ENCODE measurements at places on chromosomes 5 and 9. TPM values are rescaled to one million over a fixed set of nuclear protein-coding genes. Genes with fewer than 3 reads are reported as not detected.
A peak's percentile ranks its signal among the peaks of the same experiment; 100 is the strongest.

- peaks cover 3% of the 10 kb centered on the region for H3K4me1 ChIP-seq
- H3K27me3 ChIP-seq = peaks cover 23% of the 10 kb centered on the region
- DNase-seq = peak; percentile 72
- peak within 1 kb of the TSS; percentile 64 for H3K4me3 ChIP-seq
These were observed at the start of gene ADAMTS2 for GRCh38 chr5:179345433-179346321. Gene ADAMTS2, minus strand, starts transcription at chr5:179345461. Its CDS starts 133 bp downstream, at chr5:179345328.

- no peaks in the 10 kb centered on the region for H3K36me3 ChIP-seq
- H3K27ac ChIP-seq = no peak overlapping the region
- no peaks in the 10 kb centered on the region for H3K27me3 ChIP-seq
- H3K4me3 ChIP-seq = no peak overlapping the region
These were observed 132.0 kb downstream of the SEC61B start for GRCh38 chr9:99354104-99354503.

DNA sequence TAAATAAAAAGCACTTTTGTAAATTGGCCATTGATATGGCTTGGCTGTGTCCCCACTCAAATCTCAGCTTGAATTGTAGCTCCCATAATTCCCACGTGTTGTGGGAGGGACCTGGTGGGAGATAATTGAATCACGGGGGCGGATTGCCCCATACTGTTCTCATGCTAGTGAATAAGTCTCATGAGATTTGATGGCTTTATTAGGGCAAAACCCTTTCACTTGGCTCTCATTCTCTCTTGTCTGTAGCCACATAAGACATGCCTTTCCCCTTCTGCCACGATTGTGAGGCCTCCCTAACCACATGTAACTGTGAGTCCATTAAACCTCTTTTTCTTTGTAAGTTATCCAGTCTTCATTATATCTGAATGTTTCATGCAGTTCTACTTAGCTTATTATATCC, 153.2 kb downstream of the TARS1 start:
- DNase-seq = no peak
- no peaks in the 10 kb centered on the region for H3K27me3 ChIP-seq
- H3K27ac ChIP-seq = no peak overlapping the region
- H3K4me1 ChIP-seq = no peaks in the 10 kb centered on the region

DNA sequence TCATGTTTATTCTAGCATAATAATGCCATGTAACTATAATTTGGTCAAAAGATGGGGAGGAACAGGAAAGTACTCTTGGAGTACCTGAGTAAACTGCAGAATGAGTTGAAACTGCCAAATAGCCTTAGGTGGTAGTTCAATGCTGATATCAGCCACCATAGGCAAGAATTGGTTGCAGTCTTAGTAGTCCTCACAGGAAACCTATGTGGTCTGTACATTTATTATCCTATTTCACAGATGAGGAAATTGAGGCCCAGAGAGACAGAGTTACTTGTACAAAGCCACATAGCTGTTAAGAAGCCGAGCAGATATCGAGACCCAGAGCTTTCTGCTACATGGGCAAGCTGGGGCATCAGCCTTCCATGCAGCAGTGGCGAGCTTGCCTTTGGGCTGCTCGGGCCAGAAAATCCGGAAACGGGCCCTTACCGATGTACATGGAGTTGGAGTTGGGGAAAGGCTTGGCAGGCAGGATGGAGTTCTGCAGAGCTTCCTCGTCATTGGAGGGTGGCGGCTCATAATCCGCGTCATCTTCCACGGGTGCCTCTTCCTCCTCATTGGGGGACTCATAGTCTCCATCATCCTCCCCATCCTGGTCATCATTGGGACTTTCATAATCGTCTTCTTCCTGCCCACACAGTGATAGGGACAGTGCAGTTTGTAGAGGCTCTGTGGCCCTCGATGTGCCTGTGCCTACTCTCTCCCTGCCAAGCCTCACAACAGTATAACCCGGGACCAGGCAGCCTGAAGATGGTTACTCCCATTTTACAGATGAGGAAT, 27.1 kb downstream of the LCP2 start:
- H3K27me3 ChIP-seq = no peaks in the 10 kb centered on the region
- H3K27ac ChIP-seq = no peak overlapping the region
- DNase-seq = no peak
- no peaks in the 10 kb centered on the region for H3K36me3 ChIP-seq
- H3K4me3 ChIP-seq = no peak overlapping the region

DNA sequence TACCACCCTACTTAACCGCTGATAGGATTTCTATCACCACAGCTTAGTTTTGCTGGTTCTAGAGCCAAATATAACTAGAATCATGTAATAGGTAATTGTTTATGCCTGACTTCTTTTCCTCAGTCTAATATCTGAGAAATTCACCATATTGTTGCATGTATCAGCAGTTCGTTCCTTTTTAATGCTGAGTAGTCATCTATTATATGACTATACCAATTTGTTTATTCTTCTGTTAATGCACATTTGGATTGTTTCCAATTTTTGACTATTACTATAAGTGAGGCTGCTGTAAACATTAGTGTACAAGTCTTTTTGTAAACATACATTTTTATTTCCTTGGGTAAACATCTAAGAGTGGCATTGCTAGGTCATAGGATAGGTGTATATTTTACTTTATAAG, 25.9 kb downstream of the CSNK1G3 start:
- H3K27me3 ChIP-seq = no peaks in the 10 kb centered on the region
- H3K4me3 ChIP-seq = no peak overlapping the region
- peaks cover 2% of the 10 kb centered on the region for H3K4me1 ChIP-seq
- no peaks in the 10 kb centered on the region for H3K36me3 ChIP-seq
- no peak for DNase-seq

DNA sequence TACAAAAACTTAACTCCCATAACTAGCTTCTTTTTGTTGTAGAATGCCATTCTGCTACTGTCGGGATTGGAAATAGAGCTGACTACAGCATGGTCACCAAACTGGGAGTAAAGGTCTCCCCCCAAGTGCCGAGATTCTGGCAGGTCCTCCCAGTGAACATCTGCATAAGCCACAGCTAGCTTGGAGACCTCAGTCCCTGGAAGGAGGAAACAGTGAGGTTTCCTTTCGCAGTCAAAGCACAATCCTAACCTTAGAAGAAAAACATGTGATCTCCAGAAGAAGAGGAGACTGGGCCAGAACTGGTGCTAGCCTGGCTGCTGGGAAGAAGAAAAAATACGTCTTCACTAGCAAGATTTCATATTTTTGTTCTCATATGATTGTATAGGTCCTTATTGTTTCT, 127.4 kb downstream of the SCAMP1 start:
- H3K27ac ChIP-seq = no peak overlapping the region
- H3K4me1 ChIP-seq = no peaks in the 10 kb centered on the region
- H3K27me3 ChIP-seq = no peaks in the 10 kb centered on the region

GRCh38 chr5:141811287-141812155, 66.7 kb downstream of the PCDH1 start:
- no peaks in the 10 kb centered on the region for H3K36me3 ChIP-seq
- peak overlapping the region; percentile 76 for H3K4me3 ChIP-seq
- H3K4me1 ChIP-seq = peaks cover 18% of the 10 kb centered on the region
- peak; percentile 82 for DNase-seq

DNA sequence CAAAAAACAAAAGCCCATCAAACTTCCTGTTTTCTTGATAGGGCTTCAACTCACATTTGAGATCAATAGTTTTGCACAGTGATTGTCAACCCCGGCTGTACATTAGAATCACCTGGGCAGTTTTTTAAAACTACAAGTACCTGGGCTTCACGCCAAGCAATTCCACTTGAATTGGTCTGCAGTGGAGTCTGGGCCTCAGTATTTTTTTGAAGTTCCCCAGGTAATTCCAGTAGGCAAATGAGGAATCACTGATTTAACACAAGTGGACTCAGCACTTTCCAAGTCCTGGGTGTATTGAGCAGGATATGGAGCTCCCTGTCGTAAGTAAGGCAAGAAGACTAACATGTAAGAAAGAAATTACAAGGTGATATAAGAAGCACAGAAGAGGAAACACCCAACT, 14.8 kb upstream of the SMIM15 start:
- H3K27ac ChIP-seq = no peak overlapping the region
- no peaks in the 10 kb centered on the region for H3K27me3 ChIP-seq
- no peaks in the 10 kb centered on the region for H3K36me3 ChIP-seq
- no peak for DNase-seq

DNA sequence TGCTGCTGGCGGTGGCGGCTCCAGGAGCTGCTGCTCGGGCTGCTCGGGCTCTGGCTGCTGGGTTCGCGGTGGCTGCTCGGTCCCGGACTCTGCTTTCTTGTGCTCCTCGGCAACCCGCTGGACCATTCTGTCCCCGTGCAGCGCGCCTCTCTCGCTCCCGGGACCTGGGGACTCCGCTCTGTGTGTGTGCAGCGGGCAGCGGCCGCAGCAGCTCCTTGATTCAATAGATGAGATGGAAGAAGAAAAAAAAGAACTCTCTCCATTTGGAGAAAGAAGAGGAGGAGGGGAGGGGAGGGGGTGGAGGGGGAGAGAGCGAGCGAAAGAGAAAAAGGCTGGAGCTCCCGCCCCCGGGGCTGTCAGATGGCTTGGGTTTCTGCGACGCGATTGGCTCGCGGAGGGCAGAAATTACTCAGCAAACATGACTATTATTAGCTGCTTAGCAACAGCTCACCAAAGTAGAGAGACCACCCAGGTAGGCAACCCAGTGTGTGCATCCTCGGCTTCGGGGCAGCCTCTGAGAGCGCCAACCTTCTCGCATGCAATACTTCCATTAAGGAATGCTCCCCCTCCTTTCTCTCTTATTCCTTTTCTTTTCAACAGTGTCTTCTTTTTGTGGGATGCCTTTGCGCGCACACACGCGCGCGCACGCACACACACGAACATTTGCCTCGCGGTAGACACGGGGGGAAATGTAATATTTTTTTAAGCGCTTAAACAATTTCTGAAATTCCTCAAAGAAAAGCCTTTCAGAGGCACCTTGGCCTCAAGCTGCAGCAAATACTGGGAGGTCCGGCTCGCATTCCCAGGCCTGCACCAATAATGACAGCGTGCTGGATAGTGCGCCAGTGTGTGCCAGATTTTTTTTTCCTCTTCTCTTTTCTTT, 7.6 kb downstream of the PTCH1 start:
- peak; percentile 96 for DNase-seq
- H3K4me1 ChIP-seq = peaks cover 4% of the 10 kb centered on the region
- peak overlapping the region; percentile 98 for H3K4me3 ChIP-seq
- peaks cover 15% of the 10 kb centered on the region for H3K27me3 ChIP-seq
- H3K36me3 ChIP-seq = no peaks in the 10 kb centered on the region

- H3K27me3 ChIP-seq = no peaks in the 10 kb centered on the region
- peaks cover 4% of the 10 kb centered on the region for H3K4me1 ChIP-seq
- peaks cover 16% of the 10 kb centered on the region for H3K36me3 ChIP-seq
- no peak overlapping the region for H3K27ac ChIP-seq
- no peak overlapping the region for H3K4me3 ChIP-seq
These were observed 411.0 kb downstream of the MAT2B start for GRCh38 chr5:163916376-163916775.

- H3K27ac ChIP-seq = no peak overlapping the region
- H3K36me3 ChIP-seq = peaks cover 66% of the 10 kb centered on the region
- DNase-seq = no peak
- no peaks in the 10 kb centered on the region for H3K27me3 ChIP-seq
- H3K4me1 ChIP-seq = peaks cover 1% of the 10 kb centered on the region
These were observed 92.2 kb downstream of the ZNF462 start for GRCh38 chr9:106954974-106955850.

DNA sequence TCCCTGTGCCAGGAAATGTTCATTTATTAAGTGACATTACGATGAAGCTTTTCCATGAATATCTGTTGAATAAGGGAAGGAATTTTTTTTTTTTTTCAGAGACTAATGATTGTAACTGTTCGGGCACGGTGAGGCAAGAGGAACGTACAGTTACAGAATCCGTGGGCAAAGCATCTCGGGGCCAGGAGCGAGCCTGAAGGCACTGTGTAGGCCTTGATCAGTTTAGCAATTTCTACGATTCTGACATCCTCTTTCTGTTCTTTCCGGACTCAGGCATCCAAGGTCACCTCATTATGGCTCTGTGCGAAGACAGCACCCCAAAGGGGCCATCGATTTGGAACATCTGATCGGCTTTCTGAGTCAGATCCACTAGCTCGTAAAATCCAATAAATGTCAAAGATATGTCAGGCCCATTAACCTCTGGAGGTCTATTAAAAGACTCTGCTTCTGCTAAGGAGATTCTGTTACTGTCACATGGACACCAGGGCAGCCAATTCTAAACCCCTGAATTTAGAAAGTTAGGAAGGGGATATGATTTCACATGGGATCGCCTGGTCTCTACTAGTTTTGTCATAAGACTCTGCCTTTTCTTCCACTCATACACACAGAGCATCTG, 41.4 kb upstream of the BOD1 start:
- H3K36me3 ChIP-seq = peaks cover 10% of the 10 kb centered on the region
- DNase-seq = no peak
- no peaks in the 10 kb centered on the region for H3K4me1 ChIP-seq
- H3K27me3 ChIP-seq = no peaks in the 10 kb centered on the region
- no peak overlapping the region for H3K27ac ChIP-seq
- no peak overlapping the region for H3K4me3 ChIP-seq

GRCh38 chr5:151569132-151570046, 21.7 kb downstream of the FAT2 start:
- H3K27ac ChIP-seq = no peak overlapping the region
- H3K36me3 ChIP-seq = no peaks in the 10 kb centered on the region
- H3K27me3 ChIP-seq = peaks cover 5% of the 10 kb centered on the region

DNA sequence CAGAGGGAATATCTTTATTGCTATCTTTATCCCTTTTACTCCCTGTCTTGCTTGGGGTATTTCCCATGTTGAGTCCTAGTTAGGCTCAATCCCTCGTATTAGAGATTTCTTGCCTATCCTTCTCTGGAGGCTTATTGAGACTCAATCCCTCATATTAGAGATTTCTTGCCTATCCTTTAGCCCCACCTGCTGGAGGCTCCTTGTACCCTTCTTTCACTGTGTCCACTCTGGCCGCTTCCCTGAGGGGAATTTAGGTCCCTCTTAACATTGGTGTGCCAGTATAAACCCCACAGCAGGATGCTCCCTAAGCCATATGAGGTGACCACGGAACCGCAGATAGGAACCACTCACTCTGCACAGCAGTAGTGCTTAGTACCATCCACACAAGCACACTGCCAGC, 110.7 kb upstream of the MAMDC2 start:
- no peaks in the 10 kb centered on the region for H3K27me3 ChIP-seq
- no peaks in the 10 kb centered on the region for H3K4me1 ChIP-seq
- peaks cover 32% of the 10 kb centered on the region for H3K36me3 ChIP-seq
- DNase-seq = peak; percentile 37
- no peak overlapping the region for H3K27ac ChIP-seq

- H3K27ac ChIP-seq = no peak overlapping the region
- no peak for DNase-seq
- H3K36me3 ChIP-seq = peaks cover 11% of the 10 kb centered on the region
- H3K27me3 ChIP-seq = no peaks in the 10 kb centered on the region
- H3K4me1 ChIP-seq = no peaks in the 10 kb centered on the region
These were observed 134.6 kb downstream of the TENT4A start for GRCh38 chr5:6847870-6848269.

Gene PCDHB3
- 2.3 TPM for total RNA-seq

Gene IFNA21
- total RNA-seq = not detected

Gene DIPK1B
- total RNA-seq = 38.2 TPM

Gene DMRT3
- not detected for total RNA-seq

Gene C9orf153
- not detected for total RNA-seq

Gene NR6A1
- 99.3 TPM for total RNA-seq

Gene SPATA31D4
- total RNA-seq = not detected

Gene CCNI2
- total RNA-seq = 0.57 TPM

Gene SLC1A3
- 18.6 TPM for total RNA-seq

All from H9 (cell line).